ENCODE measurements at places on chromosomes 2 and 18.

DNA sequence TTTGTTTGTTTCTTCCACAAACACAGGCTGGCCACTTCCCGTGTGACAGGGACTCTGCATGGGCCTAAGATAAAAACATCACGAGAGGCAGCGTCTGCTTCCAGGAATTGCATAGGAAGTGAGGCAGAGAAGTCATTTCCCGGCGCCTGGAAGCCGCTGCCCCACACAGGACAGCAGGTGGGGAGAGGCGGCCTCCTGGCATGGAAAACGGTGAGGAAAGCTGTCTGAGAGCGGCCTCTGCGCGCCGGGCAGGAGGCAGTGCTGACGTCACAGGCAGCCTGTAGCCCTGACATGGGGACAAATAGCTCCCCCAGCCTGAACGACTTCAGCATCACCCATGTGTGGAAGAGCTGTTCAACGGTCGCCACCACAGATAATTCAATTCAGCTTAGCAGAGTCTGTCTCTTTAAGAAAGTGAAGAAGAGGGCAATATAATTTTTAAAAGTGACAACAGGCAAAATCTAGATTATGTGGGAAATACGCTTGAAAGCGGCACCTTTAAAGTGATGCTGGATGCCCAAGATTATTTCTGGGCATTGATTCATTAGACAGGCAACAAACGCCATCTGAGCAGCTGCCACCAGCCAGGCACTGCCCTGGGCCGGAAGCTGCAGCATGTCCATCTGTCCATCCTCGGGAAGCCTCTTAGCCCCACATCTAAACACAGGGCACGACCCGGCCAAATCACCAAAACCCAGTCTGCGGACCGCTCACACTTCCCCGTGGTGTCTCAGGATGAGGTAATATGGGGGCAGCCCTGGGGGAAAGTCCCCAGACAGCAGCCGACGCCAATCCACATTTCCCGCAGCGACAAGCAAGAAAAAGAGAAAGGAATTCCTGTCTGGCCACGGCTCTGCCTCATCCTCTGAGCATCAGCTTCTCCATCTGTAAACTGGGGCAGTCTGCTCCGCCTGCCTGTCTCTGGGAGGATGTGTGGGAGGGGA is 138.9 kb downstream of the PXDN start:
- no peak for DNase-seq

DNA sequence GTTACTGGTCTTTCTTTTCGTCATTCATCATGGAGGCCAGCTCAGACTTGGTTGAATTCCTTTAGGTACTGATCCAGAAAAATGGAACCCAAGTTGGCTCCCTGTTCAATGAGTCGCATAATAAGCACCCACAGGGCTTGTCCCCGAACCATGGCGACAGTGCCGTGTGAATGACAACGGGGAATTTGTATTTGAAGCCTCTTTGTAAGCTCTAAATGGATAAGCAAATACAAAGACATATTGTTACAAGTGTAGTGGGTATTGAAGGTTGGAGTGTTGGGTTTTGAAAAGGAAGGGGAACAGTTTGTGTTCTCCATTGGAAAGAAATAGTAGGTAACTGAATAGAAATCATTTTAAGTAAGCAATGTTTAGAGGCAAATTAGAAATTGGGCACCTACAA is 288.9 kb downstream of the SLC4A3 start:
- no peak for DNase-seq

DNA sequence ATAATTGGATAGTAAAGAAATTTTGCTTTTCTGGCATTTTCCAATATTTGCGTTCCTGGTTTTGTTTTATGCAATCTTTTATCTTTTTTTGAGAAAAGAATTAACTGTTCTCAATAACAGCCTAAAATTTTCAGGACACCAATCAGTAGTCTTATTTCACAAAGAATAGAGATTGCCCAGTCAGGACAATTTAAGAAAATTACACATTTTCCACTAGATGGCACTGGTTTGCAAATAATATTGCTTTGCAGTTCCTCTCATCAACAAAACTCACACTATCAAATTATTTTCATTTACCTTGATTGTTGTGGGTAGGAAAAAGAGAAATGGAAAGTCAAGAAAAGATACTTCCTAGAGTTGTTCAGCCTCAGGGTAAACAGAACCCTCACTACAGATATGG is 2.4 kb upstream of the RBM45 start:
- no peak for DNase-seq

DNA sequence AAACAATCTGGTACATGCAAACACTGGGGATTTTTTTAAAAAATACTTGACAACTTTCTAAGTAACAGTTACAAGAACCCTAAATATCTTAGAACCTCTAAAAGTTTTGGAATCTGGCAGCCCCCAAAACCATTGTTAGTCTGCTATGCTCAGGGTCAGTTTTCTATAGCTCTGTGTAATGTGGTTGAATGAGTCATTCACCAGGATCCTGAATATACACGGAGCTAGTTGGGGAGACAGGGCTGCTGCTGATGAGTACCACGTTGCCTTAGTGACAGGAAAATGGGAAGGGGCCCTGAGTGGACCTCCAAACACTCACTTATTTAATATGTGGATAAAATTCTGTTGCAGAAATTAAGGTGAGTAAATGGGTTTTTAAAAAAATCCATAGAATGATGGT is 36.9 kb upstream of the TANC1 start:
- DNase-seq = no peak

DNA sequence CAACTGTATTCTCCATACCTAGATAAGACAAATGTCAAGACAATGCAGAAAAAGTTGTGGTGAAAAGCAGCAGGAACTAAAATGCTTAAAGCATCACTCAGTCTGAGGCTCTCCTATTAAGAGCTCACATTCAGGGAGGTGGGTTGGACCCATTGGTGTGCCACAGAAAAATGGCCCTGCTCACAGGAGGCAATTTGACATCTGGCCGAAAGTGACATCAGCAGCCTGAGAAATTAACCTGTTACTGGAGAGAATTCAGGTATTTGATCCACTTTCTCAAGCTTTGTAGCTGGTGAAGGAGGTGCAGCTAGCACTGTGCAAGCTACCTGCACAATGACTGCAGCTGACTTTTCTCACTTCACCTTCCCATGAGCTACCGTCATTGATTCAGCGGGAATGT is 86.0 kb downstream of the TMEM247 start:
- no peak for DNase-seq

GRCh38 chr18:72634500-72634899 is 90.4 kb upstream of the CBLN2 start:
- no peak for DNase-seq
